Stimulated activated CD8-positive, alpha-beta memory T cell treated with anti-CD3 and anti-CD28 coated beads, Interleukin-12 subunit alpha, Interleukin-12 subunit beta, amount 100 ng/mL, for 4 hours (primary cell): ENCODE measurements at places on chromosomes 12 and 14.
A peak's percentile ranks its signal among the peaks of the same experiment; 100 is the strongest.

GRCh38 chr14:21882226-21882625, 208.6 kb upstream of the OR4E1 start:
- no peak for DNase-seq

DNA sequence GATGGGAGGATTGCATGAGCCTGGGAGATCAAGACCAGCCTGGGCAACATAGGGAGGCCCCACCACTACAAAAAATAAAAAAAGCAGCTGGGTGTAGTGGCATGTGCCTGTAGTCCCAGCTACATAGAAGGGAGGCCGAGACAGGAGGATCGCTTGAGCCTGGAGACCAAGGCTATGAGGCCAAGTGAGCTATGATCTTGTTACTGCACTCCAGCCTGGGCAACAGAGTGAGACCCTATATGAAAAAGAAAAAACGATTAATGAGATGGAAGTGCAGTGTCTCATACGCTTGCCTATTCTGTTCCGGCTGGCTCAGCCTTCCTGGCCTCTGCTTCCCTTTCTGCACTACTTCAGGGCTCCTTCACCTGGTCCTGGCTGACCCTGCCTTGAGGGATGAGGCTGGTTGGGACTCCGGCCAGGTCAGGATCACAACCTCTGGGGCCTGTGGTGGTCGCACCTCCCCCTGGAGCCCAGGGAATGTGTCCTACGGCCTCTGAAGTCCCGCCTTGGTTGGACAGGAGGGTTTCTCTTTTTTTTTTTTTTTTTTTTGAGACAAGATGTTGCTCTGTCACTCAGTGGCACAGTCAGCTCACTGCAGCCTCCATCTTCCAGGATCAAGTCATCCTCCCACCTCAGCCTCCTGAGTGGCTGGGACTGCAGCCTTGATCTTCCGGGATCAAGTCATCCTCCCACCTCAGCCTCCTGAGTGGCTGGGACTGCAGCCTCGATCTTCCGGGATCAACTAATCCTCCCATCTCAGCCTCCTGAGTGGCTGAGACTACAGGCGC, 10.7 kb downstream of the TEDC1 start:
- DNase-seq: no peak

- no peak for DNase-seq
Measured at GRCh38 chr12:46065412-46066166, 75.2 kb upstream of the SCAF11 start.

GRCh38 chr12:108302403-108303311, 36.5 kb downstream of the CMKLR1 start:
- DNase-seq: no peak

DNA sequence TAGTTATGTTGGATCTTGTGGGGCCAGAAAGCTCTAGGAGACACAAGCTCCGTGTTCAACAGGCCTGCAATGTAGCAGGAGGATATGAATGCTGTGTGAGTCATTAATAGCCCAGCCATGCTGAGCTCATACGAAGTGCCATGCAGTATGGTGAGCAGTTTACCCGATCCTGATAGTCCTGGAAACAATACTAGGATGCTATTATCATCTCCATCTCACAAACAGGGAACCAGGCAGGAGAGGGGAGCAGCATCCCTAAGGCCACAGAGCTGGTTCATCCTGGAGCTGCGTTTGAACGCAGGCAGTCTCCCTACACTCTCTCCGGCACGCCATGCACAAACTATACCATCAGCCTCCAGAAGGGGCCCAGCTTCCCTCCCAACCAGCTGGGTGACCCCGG, 20.5 kb downstream of the TTC7B start:
- no peak for DNase-seq

GRCh38 chr12:48629541-48629940, 52.5 kb downstream of the KANSL2 start:
- no peak for DNase-seq

GRCh38 chr14:53304726-53305381, 151.7 kb upstream of the DDHD1 start:
- DNase-seq: no peak

DNA sequence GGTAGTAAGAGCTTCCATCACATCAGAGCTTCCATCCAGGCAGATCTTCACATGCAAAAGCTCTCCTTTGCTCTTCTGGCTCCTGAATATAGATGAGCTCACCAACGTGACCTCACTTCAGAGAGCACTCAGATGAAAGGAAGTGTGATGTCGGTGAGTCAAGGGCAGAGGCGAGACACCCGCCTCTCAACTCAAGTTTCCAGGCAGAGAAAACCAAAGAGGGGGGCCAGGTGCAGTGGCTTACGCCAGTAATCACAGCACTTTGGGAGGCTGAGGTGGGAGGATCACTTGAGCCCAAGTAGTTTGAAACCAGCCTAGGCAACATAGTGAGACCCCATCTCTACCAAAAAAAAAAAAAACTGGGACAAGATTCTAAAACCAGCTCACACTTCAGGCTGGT, 126.9 kb downstream of the DUSP6 start:
- peak; percentile 60 for DNase-seq
